ENCODE measurements at places on chromosomes 5 and 9. TPM values are rescaled to one million over a fixed set of nuclear protein-coding genes. Genes with fewer than 3 reads are reported as not detected.

The CAVIN4 gene
- 1.5 TPM for total RNA-seq

The ANKRD55 gene
- total RNA-seq = under 0.01 TPM

The SLC6A18 gene
- not detected for total RNA-seq

The MYMK gene
- total RNA-seq = not detected

The BTNL9 gene
- total RNA-seq = not detected

The TLX3 gene
- not detected for total RNA-seq

The TXNDC8 gene
- not detected for total RNA-seq

The DDX4 gene
- total RNA-seq = not detected

The SLC46A2 gene
- not detected for total RNA-seq

GRCh38 chr5:69276422-69277174, 41.9 kb downstream of the CDK7 start:
- no peaks in the 10 kb centered on the region for H3K27me3 ChIP-seq
- no peak overlapping the region for H3K4me3 ChIP-seq
- DNase-seq = peak; percentile 20
- H3K27ac ChIP-seq = peak overlapping the region; percentile 16
- H3K4me1 ChIP-seq = peaks cover 6% of the 10 kb centered on the region

- H3K27ac ChIP-seq = no peak overlapping the region
- H3K36me3 ChIP-seq = no peaks in the 10 kb centered on the region
- DNase-seq = no peak
- H3K4me3 ChIP-seq = no peak overlapping the region
- H3K27me3 ChIP-seq = no peaks in the 10 kb centered on the region
- H3K4me1 ChIP-seq = no peaks in the 10 kb centered on the region
These were observed 400.0 kb downstream of the DEPDC1B start for GRCh38 chr5:60299944-60300343.

- no peaks in the 10 kb centered on the region for H3K4me1 ChIP-seq
- H3K27ac ChIP-seq = no peak overlapping the region
- H3K36me3 ChIP-seq = no peaks in the 10 kb centered on the region
- no peak for DNase-seq
- H3K4me3 ChIP-seq = no peak overlapping the region
These were observed 127.1 kb downstream of the DIRAS2 start for GRCh38 chr9:90515510-90515909.

DNA sequence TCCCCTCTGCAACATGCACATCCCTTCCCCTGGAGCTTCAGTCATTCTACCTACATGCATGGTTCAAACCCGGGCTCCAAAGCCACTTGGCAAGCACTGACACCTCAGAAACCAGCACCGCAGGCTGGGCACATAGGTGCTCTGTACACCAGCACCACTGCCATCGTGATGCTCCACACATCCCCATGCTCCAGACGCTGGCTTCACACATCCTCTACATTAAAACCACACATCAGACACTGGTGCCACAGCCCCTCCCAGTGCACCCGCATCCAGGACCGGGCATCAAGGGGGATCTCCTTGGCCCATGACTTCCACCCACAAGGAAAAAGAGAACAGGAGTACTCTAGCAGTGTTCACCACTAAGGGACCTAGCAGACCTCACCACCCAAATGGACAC, 787.7 kb downstream of the CDH18 start:
- H3K4me3 ChIP-seq = no peak overlapping the region
- DNase-seq = no peak

- no peak overlapping the region for H3K4me3 ChIP-seq
- H3K27me3 ChIP-seq = no peaks in the 10 kb centered on the region
- DNase-seq = peak; percentile 26
- no peak overlapping the region for H3K27ac ChIP-seq
These were observed 100.0 kb downstream of the SEMA5A start for GRCh38 chr5:9445826-9446388.

- no peaks in the 10 kb centered on the region for H3K27me3 ChIP-seq
- no peaks in the 10 kb centered on the region for H3K36me3 ChIP-seq
- H3K4me3 ChIP-seq = no peak overlapping the region
- DNase-seq = peak; percentile 51
- H3K27ac ChIP-seq = no peak overlapping the region
- H3K4me1 ChIP-seq = peaks cover 2% of the 10 kb centered on the region
These were observed 171.1 kb downstream of the SAXO1 start for GRCh38 chr9:18861609-18862544.

DNA sequence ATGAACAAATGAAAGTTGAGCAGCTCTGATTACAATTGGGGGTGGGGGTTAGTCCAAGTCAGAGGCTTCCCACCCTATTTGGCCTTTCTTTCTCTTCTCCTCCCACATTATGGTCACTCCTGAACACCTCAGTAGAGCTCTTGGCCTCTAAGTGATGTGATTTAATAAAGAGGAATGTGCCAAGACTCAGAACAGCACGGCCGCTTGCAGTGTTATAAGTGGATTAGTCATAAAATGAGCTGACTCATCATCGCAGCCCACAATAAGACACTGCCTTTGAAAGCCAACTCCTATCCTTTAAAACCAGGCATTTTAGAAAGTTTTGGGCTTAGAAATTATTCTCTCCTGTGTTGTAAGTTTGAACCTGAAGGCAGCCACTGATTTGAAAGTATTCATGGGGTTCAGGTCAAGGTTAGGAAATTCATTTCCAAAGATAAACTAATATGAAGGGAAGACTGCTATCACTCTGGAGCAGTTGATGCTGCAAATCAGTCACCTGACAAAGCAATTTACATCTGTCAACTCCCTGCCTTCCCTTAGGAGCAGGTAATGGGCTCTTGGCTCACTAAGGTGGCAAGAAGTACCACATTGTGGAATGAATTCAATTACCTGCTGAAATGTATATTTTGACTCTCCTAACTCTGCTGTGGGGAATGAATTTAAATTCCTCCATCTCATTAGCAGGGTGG, 283.6 kb upstream of the NMUR2 start:
- H3K4me3 ChIP-seq = no peak overlapping the region
- no peaks in the 10 kb centered on the region for H3K4me1 ChIP-seq
- H3K27ac ChIP-seq = no peak overlapping the region
- H3K27me3 ChIP-seq = no peaks in the 10 kb centered on the region
- peak; percentile 86 for DNase-seq

GRCh38 chr9:131976157-131977108, 103.2 kb downstream of the MED27 start:
- DNase-seq = no peak
- H3K4me1 ChIP-seq = no peaks in the 10 kb centered on the region
- H3K27me3 ChIP-seq = no peaks in the 10 kb centered on the region
- no peak overlapping the region for H3K27ac ChIP-seq
- no peak overlapping the region for H3K4me3 ChIP-seq

DNA sequence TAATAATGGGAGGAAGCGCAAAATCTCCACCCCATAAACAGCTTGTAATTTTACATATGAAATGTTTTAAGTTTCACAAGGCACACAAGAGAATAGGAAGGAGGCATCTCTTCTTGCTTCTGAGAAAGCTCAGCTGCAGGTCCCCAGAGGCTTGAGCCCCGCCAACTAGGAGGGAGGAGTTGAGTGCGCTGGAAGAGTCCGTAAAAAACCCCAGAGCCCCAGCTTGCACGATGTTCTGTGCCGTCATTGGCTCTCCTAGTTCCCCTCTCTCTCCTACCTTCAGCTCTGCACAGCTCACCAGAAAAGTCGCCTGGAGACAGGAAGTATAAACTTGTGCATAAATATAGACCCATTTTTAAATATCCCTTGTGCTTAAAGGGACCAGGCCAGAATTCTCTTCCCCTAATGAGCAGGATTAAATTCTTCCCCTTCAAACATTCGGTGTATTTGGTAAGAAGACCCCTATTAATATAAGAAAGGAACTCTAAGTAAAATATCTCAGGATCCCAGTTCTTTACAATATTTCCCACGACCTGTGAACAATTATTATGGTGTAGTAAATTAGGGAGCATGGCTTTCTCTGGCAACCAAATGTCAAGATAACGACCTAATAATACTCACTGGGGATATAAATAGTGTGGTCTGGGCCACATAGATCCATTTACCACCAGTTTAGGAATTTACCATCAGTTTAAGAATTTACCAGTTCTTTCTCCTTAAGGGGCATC, 13.7 kb downstream of the GLRX start:
- DNase-seq = no peak
- no peak overlapping the region for H3K27ac ChIP-seq
- H3K36me3 ChIP-seq = no peaks in the 10 kb centered on the region
- H3K4me1 ChIP-seq = peaks cover 30% of the 10 kb centered on the region
- no peak overlapping the region for H3K4me3 ChIP-seq

DNA sequence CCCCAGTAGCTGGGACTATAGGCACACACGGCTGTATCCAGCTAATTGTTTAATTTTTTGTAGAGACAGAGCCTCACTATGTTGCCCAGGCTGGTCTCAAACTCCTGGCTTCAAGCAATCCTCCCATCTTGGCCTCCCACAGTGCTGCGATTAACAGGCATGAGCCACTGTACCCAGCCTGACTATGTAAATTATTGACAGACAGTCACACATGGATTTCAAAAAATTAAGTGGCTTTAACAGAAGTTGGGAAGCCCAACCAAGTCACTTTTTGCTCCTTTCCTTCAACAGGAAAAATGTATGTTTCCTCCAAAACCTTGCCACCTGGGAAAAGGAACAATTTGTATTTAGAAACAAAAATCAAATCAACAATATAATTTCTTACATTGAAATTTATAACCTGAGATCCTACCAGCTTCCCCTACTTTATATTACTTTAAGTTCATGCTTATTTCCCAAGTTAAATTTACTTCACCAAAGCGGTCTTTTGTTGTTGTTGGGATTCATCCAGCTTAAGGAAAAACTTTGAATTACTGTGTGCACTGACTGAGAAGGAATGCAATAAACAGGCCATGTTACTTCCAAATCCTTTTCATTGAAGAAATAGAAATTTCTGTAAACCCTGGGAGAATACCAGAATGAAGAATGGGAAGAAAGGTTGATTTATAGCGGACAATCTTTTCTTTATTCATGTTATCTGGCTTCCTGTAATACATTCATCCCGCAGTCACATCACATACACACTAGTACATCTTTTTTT, 8.6 kb downstream of the PCA3 start:
- peak; percentile 65 for DNase-seq
- no peaks in the 10 kb centered on the region for H3K36me3 ChIP-seq
- H3K4me3 ChIP-seq = no peak overlapping the region
- no peaks in the 10 kb centered on the region for H3K4me1 ChIP-seq
- peaks cover 3% of the 10 kb centered on the region for H3K27me3 ChIP-seq
- H3K27ac ChIP-seq = no peak overlapping the region

Data from fibroblast of lung (primary cell).